ENCODE measurements at places on chromosomes 11 and 22.
A peak's percentile ranks its signal among the peaks of the same experiment; 100 is the strongest.

GRCh38 chr22:39808081-39808480 lies 85.5 kb downstream of the ENTHD1 start:
- peak; percentile 23 for DNase-seq

DNA sequence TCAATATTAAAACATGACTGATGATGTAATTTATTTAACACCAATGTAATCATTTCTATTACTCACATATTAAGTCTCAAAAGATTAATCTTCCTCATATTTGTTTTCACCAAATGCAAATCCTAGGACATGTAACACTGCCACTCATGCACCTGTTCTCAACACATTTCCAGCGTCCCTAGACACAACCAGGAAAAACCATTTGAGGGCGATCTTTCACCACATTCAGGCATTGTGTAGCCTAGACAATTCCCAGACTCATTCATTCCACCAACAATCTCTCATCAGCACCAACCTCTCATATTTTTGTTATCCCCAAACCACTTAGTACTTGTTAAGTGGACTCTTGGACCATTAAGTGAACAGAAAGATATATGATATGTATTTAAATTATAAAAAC lies 66.1 kb downstream of the SLC36A4 start:
- no peak for DNase-seq

DNA sequence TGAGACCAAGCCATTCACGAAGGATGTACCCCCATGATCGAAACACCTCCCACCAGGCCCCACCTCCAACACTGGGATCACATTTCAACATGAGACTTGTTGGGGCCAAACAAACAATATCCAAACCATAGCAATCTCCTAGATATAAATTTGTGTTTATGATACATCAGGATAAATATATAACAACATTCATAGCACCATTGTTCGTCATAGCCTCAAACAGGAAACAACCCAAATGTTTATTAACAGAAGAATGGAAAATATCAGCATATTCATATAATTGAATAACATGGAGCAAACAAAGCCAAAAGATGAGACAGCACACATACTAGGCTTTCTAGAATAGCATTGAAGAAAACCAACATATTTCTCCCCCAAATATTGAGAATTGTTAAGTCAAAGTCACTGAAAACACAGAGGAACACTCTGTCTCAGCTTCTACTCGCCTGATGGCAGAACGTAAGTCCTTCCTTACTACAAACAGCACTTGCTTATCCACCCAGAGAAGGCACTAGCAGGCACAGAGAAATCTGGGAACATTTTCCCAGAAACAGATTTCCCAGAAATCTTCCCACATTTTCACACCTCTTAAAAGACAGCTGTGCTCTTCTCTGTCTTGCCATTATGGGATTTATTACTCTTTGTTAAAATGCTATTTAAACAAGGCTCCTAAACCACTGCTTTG lies 8.1 kb upstream of the GDPD4 start:
- no peak for DNase-seq

DNA sequence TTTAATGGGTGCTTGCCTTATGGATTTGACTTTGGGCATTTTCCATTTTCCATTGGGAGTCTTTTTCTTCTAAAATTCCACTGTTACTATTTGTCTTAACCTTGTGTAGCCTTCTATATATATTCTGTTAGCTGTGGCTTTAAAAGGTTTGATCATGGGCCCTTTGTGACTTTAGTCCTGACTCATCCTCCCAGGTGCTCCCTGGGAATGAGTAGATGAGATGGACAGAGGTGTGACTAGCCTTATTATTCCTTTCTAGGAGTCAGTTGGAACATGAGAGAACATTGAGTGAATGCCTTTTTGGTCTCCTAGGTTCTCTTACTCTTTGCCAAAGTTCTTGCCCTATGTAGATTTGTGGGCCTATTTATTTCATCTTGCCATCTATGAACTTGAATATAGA lies 39.0 kb downstream of the DDX10 start:
- no peak for DNase-seq

All from Daoy (cell line).